HFFc6 (cell line): ENCODE measurements at places on chromosomes 5 and 9.

DNA sequence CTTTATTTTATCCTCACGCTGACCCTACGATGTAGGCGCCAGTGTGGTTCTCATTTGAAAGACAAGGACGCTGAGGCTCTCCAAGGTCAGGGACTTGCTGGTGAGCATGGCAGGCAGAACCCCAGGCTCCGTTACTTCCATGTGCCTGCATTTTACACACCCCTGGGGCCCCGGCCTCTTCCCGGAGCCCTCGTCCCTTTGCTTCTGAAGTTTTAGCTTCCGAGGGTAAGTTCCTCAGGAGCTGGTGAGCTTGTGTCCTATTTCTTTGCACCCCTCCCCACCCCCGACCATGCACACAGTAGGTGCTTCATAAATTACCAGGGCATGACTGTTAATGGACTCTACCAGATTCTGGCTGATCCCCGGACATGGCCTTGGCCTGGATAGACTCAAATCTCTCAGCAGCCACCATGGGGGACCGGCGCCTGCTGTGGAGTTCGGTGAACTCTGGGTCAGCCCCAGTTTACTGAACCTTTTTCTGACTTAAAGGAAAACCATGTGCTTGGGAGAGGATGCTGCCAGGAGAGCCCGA, 59.3 kb upstream of the RNU6ATAC start:
- DNase-seq, result no peak

DNA sequence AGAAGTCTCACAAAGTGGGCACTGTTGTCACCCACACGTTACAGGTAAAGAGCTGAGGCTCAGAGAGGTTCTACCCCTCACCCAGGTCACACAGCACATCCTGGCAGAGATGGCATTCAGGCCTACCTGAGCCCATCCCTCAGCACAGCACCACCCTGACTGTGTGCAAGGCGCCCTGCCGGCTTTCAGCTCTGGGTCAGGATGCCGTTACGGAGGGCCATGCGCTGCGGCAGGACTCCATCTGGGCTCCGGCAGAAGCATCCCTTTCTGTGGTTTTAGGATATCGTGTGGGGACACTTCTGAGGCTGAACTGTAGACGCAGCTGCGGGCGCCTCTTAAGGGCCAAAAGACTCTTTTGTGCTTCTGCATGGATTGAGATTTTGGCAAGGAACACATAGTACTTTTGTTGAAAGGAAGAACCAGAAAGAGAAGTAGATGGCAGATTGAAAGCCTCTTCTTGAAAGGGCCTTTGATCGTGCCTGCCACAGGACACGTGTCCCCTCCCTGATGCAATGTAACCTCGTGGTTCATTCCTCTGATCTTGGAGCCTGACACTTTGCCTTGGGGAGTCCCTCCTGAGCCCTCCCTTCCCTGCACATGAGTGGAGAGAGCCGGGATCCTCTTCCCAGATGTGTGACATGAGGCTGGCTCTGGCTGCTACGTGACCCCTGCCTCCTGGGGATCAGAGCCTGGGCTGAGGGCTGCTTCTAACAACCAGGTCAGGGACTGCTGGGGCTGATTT, 31.3 kb downstream of the USP20 start:
- no peak for DNase-seq

DNA sequence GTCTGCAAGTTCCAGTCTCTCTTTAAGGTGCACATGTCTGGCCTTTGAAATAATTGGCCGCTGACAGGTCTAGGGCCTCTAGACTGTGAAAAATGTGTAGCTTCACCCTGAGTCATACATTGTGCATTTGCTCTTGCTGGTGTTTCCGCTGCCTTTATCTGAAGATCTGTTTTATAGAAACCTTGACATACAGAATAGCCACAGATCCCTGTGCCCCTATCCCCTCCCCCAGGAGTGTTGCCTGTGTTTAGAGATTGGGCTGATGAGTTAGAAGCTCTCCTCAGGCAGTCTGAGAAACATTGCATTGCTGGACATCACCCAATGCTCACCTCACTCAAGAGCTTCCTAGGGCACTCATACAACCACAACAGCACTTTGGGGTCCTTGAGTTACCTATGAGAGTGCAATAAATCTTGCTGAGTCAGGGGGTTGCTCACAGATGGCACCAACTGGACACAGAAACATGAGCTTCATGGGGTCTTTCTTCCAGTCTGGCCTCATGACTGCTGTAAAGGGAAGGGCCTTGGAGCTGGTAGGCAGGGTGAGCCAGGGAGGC, 3.8 kb upstream of the ZNF782 start:
- peak; percentile 78 for DNase-seq

GRCh38 chr5:78778538-78778937, 130.0 kb upstream of the LHFPL2 start:
- peak; percentile 29 for DNase-seq

DNA sequence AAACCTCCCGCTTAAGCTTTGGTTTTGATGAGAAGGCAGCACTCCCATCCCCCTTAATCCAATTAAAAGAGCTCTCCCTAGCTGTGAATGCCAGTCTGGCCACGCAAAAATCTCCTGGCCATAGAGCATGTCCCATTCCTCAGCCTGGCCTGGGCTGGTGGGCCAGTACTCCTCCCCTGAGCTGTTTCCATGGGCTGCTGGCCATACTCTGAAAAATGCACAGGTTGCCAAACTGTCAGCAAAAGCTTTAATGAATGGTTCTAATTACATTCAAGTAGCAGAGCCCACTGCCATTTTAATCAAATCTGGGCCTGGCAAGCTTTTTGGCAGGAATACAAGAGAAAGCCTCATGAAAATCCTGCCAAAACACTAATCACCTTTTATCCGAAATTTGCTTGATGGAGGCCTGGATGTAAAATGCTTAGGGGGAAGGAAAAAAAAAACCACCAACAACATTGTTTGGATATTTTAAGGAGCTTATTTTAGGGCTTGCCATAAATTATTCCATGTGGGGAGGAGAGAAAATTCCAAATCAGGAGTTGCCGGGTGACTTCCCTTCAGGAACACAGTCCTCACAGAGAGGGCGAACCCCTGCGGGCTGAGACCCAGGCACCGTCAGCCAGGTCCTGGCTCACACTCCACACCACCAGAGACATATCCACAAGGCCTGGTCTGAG, 243.3 kb downstream of the SEC61B start:
- DNase-seq, result no peak

DNA sequence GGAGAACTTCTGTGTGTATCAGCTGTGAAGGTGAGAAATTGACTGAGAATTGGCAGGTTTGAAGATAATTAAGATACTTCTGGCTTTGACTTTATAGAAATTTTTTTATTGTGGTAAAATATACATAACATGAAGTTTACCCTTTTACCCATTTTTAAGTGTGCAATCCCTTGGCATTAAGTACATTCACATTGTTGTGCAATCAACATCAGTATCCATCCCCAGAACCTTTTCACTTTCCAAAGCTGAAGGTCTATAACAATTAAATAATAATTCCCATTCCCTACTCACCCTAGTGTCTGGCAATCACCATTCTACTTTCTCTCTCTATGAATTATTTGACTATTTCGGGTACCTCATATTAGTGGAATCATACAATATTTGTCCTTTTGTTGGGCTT, 69.9 kb downstream of the ACTBL2 start:
- no peak for DNase-seq

DNA sequence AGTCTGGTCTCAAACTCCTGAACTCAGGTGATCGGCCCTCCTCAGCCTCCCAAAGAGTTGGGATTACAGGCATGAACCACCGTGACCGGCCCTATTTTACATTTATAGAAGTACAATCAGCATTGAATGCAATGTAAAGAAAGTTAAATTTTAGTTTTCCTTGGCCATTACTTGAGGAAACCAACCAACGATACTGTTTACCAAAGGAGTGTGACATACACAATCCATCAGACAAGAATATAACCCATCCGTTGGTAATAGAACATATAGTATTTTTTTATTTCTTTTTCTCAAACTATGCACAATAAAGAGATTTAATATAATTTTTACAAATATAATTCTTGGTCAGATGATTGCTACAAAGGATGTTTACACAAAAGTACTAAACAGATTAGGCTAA, 63.1 kb upstream of the MOCS2 start:
- no peak for DNase-seq

- DNase-seq, result no peak
Observed at GRCh38 chr9:83304686-83305085, 233.5 kb downstream of the FRMD3 start.
